Muscle of arm (tissue), 14 donors: ENCODE measurements at places on chromosomes 2 and 18. TPM values are rescaled to one million over a fixed set of nuclear protein-coding genes. Genes with fewer than 3 reads are reported as not detected.

- DNase-seq = peak; percentile 40
These were observed 308.4 kb downstream of the XIRP2 start for GRCh38 chr2:167196461-167197252.

- DNase-seq = no peak
These were observed 269.5 kb upstream of the ZSWIM2 start for GRCh38 chr2:187118331-187119099.

DNA sequence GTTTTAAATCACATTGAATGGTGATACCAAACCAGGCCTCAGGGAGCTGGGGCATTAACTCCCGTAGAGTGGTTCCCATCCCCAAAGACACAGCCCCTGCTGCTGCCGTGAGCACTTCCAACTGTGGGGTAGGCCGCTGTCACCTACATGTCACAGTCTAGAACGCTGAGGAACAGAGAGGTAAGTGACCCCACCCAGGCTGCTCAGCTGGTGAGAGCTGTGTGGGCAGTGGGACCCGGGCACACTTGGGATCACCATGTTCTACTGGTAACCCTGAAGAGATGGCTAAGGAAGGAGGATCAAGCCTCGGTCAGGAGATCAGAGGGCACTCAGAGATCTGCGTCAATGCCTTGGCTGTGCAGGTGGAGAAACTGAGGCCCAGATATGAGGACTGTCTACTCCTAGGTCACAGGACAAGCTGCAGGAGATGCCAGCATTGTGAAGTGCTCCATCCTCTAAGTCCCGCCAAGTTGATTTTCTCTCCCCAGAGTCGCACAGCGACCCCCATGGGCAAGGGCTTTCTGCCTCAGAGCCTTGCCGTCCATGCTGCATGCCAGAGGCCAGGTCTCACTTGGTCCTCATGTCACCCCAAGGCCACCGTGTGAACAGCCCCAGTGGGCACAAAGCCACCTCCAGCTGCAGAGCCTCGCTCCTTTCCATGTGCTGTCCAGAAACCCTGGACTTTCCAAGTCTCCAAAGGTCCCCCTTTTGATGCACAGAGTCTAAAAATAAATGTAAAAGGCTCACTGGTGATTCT lies 144.2 kb upstream of the OTOS start:
- DNase-seq = no peak

GRCh38 chr18:13381944-13382365 lies 163.4 kb downstream of the LDLRAD4 start:
- peak; percentile 85 for DNase-seq

DNA sequence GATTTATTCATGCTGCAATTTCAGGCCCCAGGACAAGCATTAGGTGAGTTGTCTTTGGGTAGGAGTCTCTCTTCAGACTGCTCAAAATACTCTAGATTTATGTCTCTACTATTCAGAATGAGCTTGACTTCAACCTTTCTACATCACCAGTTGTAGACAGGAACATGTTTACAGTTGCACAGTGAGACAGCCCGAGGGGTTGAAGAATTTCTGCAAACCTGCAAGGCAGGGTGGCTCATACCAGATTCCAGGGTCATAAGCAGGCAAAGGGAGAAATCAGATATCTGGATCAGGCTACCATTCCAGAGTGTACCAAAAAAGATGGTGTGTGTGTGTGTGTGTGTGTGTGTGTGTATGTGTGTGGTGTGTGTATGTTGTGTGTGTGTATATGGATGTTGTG lies 112.4 kb downstream of the SPP2 start:
- DNase-seq = no peak

DNA sequence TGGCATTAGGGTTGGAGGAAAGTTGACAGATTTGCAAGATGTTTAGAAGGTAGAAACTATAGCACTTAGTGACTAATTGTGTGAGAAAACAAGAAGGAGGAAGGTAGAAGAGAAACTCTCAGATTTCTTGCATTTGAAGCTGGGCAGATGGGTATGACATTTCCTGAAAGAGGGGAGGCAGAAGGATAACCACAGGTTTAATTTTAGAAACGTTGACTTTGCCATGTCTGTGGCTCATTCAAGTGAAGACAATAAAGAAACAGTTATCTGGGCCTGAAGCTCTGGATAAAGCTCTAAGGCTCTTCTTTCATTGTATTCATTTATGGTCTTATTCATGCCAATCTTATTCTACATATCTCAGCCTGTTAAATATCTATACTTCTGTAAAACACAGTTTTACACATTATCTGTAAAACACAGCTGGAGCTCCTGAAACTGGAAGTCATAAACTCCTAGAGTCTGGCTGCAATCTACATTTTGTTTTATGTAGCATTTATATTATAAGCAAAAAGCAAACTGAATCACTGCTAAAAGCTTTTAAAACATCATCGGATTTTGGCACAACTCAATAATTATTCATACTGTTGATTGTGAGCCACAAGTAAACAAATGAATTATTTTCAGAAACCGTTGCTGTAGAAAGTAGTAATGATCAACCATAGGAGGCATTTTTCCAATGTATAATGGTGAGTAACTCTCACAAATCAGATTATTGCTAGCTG lies 138.5 kb downstream of the RIT2 start:
- DNase-seq = no peak

DNA sequence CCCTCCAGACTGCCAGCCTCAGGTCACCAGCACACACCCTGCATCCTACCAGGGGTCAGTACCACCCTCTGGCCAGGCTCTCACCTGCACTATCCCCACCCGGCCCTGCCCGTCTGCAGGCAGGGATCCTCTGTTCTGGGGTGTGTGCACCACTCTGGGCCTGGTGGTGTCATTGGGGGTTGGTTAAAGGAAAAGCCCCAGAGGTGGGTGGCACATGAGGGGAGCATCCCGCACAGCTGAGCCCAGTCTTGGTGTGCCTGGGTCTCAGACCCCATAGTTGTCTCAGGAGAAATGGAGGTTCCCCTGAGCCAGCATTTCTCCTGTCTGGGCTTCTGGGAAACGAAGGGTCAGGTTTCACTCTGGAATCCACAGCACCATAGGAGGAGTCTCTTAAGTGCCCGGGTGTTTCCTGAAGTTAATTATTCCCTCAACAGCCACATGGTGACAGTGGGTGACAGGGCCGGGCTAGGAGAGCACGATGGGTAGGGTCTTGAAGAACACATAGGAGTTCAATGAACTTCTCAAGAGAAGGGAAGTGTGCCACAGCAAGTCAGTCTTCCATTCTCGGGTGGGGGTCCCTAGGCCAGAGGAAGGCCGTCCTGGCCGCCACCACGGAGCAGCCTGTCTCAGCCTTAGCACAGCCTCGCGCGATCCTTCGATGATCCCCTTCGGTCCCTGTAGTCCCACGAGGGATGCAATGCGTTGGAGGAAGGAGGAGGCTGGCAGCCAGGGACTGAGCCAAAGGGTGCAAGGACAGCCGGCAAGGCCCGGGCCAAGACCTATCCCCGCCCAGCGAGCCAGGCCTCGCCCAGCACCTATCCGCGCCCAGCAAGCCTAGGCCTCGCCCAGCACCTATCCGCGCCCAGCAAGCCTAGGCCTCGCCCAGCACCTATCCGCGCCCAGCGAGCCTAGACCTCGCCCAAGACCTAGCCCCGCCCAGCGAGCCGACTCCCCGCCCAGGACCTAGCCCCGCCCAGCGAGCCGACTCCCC lies 1.1 kb upstream of the FARP2 start:
- DNase-seq = peak; percentile 28

DNA sequence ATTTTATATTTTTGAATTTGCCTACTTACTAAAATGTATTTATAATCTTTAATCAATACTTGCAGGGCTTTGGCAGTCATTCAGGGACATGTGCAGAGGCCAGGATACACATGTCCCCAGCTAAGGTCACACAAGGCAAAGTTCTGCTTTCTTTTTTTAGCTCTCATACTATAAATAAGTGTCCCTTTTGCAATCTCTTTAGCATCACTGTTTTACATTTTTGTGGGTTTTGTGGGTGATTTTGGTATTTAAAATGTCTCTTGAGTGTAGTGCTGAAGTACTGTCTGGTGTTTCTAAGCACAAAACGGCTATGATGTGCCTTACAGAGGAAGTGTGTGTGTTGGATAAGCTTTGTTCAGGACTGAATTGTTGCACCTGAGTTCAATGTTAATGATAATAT lies 309.0 kb upstream of the GULP1 start:
- no peak for DNase-seq

DNA sequence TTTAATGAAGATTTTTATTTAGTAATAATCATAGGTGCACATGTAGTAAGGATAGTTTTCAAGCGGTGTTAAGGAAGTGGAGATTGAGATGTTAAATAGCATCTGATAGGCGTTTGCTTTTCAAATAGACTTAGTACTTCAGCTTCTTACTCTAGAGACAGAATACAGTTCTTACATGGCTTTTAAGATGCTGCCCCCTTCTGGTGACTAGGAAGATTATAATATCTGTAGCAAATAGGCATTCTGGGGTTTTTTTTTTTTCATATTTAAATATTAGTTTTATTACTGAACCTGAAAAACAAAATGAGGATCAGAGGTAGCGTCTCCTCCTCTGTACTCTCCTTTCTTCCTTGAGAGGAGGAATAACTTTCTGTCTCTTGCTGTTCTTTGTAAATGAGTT lies 100.2 kb downstream of the AGAP1 start:
- DNase-seq = peak; percentile 72

- DNase-seq = no peak
These were observed 2039.2 kb upstream of the CELF4 start for GRCh38 chr18:39604836-39605235.

GRCh38 chr18:7221424-7222155 lies 9.3 kb upstream of the LRRC30 start:
- DNase-seq = peak; percentile 46

GRCh38 chr2:208929894-208930427 lies 493.9 kb upstream of the MAP2 start:
- no peak for DNase-seq

DNA sequence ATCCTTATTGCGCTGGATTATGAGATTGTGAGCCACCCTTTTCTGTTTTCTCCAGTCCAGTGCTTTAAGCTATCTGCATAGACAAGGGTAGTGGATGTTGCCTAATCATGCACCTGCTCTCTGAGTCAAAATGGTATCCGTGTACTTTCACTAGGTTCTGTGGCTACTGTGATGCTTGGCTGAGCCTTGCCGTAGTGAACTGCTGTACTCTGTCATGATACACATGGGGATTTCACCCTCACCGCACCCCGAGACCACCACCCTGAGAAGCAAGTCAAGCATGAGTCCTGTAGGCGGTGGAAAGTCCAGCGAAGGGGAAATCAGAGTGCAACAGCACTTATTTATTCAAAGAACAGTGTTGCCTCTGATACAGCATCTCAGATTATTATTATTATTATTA lies 55.0 kb downstream of the ARHGAP25 start:
- no peak for DNase-seq

GRCh38 chr2:60819155-60819862 lies 62.1 kb upstream of the REL start:
- DNase-seq = no peak

- DNase-seq = no peak
These were observed 67.0 kb downstream of the LBH start for GRCh38 chr2:30298302-30298701.

- DNase-seq = no peak
These were observed 119.5 kb downstream of the GYPC start for GRCh38 chr2:126775300-126775985.

DNA sequence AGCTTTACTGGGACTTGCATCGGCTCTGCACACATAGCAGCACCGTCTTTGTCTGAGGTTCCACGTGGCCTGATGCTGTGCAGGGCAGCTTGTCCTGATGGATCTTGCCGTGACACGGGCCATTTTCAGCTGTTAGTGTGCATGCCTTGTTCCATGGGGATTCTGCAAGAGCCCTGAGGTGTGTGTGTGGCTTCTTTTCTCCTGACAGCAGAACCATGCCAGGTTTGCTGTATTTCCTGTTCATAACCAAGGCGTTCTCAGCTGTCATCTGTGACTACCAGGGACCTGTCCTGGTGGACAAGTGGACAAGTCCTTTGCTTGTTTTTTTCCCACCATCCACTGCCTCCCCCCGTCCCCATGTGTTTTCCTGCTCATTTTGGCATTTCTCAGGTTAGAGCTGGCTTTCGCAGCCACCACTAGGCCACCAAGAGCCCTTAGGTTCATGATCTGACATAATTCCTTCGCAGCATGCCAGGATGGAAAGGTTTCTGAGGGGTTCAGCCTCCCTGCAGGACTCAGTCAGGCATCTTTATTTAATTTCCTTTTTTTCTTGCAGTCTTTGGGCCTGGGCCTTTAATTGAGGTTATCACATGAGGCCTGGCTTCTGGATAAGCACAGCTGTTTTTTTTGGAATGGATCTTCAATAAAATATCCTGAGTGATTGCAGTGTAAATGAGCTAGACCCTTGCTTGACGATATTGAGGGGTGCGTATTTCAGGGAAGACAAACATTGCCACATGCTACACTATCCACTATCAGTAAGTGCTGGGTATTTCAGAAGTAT lies 139.4 kb downstream of the NCK2 start:
- no peak for DNase-seq

GRCh38 chr2:229566370-229566769 lies 148.0 kb downstream of the DNER start:
- DNase-seq = no peak

DNA sequence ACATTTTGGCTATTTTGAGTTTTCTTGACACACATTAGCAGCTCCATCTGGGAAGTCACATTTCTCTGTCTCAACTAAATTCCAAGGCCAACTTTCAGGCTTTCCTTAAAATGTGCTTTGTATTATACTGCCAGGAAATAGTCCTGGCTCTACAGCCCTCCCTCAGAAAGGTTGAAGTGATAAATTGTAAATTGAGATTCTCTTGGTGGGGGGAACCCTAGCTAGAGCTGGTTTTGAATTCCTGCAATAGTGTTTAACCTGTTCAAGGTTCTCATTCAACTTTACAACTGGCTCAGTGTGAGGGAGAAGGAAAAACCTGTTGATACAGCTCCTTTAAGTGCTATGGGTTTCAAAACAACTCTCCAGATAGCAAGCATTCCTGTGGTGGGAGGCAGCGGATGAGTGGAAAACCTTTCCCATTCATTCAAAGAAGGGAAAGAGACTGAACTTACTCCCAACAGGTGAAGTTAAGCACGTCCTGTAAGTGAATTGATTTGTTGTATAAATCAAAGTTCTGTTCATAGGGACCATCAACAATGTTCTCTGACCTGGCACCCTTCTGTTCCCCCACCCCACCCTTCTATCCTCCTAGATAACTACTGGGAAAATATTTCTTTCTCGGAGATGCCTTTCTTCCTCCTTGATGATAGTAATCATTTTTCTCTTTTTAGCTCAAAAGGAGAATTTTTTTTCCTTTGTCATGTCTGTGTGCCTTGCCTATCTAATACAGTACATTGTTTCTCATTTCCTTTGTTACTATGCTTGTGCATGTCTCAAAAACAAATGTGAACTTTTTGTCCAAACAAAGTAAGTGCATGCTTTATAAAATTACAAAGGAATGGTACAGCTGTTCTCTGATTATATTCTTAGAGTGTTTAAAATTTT lies 44.2 kb upstream of the SLC39A10 start:
- DNase-seq = peak; percentile 14

- DNase-seq = no peak
These were observed 486.7 kb downstream of the EIPR1 start for GRCh38 chr2:2890901-2891300.

Gene SCG2
- 0.07 TPM for polyA plus RNA-seq

Gene CEBPZ
- polyA plus RNA-seq = 45.5 TPM

Gene TP53I3
- polyA plus RNA-seq = 31.7 TPM

Gene FAP
- polyA plus RNA-seq = 67.8 TPM

Gene ANO7
- 0.72 TPM for polyA plus RNA-seq

Gene BOD1L2
- not detected for polyA plus RNA-seq

Gene TUBA3E
- polyA plus RNA-seq = 0.25 TPM
